ENCODE measurements at places on chromosomes 11 and 22.

- no peak for DNase-seq
Observed at GRCh38 chr11:23679041-23679440, 817.8 kb upstream of the LUZP2 start.

GRCh38 chr11:115193914-115194801 lies 310.1 kb downstream of the CADM1 start:
- DNase-seq, result no peak

GRCh38 chr11:1776944-1777715 lies 13.4 kb upstream of the CTSD start:
- no peak for DNase-seq

DNA sequence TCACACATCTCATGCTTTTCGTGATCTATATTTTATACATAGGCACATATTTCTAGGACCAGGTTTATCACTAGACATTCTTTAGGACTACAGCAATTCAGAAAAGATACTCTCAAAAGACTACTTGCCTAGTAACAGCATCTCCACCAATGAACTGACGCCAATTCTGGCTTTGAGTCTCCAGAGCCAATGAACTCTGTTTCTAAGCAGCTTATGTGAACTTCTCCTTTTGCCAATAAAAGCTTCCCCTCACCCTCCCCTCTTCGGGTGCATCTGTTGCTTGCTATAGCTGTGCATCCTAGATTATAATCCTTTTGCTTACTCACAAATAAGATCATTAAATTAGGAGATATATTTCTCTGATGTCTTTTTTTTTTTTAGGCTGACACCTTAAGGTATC lies 11.4 kb upstream of the ANKK1 start:
- no peak for DNase-seq

- DNase-seq, result no peak
Observed at GRCh38 chr22:22425356-22425755, 83.2 kb downstream of the ZNF280B start.

GRCh38 chr11:61580271-61580888 lies 496 bp downstream of the SYT7 start:
- no peak for DNase-seq

- no peak for DNase-seq
Observed at GRCh38 chr11:20000351-20001134, 159.7 kb downstream of the DBX1 start.

- DNase-seq, result no peak
Observed at GRCh38 chr11:64960719-64961118, 11.2 kb downstream of the MAJIN start.

DNA sequence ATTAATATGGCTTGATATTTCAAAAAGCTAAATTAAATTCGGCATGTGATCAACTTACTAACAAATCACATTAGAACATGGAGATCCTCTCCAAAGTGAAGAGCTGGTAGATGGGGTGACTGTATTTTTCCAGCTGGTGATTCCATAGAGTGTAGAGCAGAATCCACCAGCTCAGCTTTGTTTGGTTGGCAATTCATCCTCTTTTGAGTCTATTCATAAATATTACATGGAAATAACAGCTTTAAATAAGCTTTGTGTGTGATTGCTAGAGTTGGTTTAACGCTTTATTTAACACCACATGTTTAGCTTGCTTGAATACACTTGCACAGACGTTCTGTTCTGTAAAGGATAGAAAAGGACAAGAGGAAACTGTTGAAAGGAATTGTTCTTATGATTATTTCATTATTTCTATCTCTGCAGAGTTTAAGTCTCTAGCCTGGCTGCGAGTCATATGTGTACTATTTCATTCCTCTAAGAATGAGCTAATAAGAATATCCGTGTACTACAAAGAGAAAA lies 738.3 kb upstream of the KIRREL3 start:
- no peak for DNase-seq

DNA sequence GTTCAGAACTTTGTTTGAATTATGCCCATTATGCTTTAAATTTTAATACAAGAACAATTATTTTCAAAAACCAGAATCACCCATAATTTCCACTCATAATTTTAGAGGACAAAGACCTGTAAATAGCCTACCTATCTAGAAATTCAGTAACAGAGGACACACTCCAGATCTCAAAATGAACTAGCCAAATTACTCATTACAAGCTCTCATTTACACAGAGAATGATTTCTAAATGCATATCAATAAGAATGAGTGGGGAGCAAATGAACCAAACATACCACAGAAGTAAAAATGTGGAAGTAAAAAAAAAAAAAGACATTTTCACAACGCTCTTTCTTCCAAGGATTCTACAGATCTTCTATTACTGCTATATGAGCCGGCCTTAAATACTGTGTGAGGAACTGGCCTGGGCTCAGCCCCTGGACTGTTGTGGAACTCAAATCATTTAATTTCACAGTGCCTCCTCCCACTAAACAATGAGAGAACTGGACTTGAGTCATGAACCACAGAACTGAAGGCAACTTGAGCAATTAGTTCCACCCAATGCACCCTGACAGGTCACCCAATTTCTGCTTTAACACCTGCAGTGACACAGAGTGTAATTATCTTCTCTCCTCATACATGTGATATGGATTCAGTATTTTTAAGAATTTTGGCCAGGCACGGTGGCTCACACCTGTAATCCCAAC lies 8.0 kb downstream of the MRTFA start:
- DNase-seq, result no peak
